ENCODE measurements at places on chromosomes 3 and 15.
A peak's percentile ranks its signal among the peaks of the same experiment; 100 is the strongest.

- peak overlapping the region; percentile 87 for H3K27ac ChIP-seq
- H3K36me3 ChIP-seq, result no peaks in the 10 kb centered on the region
- DNase-seq, result no peak
- no peaks in the 10 kb centered on the region for H3K4me1 ChIP-seq
Measured at GRCh38 chr15:63998489-63998888, 47.8 kb downstream of the DAPK2 start.

- H3K4me3 ChIP-seq, result peak overlapping the region; percentile 67
- DNase-seq, result no peak
- peak overlapping the region; percentile 83 for H3K27ac ChIP-seq
- no peaks in the 10 kb centered on the region for H3K27me3 ChIP-seq
- peaks cover 5% of the 10 kb centered on the region for H3K36me3 ChIP-seq
Measured at GRCh38 chr3:10247679-10248183, 528 bp upstream of the TATDN2 start.

GRCh38 chr3:106610362-106610959 lies 741.6 kb upstream of the CBLB start:
- no peaks in the 10 kb centered on the region for H3K36me3 ChIP-seq
- H3K27me3 ChIP-seq, result no peaks in the 10 kb centered on the region
- no peak overlapping the region for H3K4me3 ChIP-seq
- H3K4me1 ChIP-seq, result no peaks in the 10 kb centered on the region

DNA sequence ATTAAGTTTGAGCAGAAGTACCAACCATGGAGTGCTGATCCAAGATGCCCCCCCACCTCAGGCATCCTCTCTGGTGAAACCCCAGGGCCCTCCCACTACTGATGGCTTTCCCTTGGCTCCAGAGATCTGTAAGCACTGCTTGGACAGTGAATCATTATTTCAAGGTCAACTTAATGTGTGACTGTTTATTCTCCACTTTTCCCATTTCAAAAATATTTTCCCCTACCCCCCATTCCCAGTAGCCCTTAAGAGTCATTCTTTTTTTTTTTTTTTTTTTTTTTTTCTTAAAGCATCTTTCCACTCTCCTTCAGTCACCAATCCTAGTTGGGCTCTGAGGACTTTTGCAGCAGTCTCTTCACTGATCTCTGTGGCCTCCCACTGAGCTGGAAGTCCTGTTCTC lies 82.6 kb downstream of the PCCB start:
- no peak for DNase-seq
- H3K4me3 ChIP-seq, result no peak overlapping the region
- no peak overlapping the region for H3K27ac ChIP-seq
- peaks cover 49% of the 10 kb centered on the region for H3K36me3 ChIP-seq
- H3K4me1 ChIP-seq, result no peaks in the 10 kb centered on the region
- H3K27me3 ChIP-seq, result no peaks in the 10 kb centered on the region

DNA sequence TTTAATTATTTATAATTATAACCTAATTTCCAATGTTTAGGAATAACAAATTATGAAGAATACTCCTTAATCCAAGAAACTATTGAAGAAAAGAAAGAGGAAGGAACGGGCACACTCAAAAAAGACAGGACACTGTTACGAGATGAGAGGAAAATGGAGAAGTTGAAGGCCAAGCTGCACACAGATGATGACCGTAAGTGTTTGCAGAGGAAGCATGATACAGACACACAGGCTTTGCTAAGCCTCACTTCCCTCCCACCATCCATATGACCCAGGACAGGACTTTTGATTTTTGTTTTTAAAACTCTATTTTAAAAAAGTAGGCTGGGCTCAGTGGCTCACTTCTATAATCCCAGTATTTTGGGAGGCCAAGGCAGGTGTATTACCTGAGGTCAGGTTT lies 389.4 kb upstream of the TPM1 start:
- no peaks in the 10 kb centered on the region for H3K4me1 ChIP-seq
- peaks cover 21% of the 10 kb centered on the region for H3K36me3 ChIP-seq
- DNase-seq, result no peak
- no peak overlapping the region for H3K4me3 ChIP-seq
- H3K27me3 ChIP-seq, result no peaks in the 10 kb centered on the region

DNA sequence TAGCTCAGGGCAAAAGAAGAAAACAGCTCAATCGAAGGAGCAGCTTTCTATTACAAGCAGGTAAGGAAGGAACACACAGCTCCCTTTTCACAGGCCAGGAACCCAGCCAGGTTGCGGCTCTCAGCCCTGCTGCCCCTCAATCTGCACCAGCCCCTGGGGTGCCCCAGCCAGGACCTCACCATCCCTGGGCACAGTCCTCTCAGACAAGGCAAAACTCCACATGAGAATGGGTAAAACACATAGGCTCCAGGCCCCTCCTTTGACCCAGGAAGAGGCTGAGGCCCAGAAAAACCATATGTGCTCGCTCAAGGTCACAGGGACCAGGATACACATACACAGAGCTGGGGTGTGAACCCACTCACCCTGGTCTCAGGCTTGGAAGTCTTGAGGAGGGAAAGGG lies 178.7 kb upstream of the TLE3 start:
- H3K27me3 ChIP-seq, result no peaks in the 10 kb centered on the region
- H3K4me1 ChIP-seq, result no peaks in the 10 kb centered on the region
- H3K4me3 ChIP-seq, result no peak overlapping the region
- no peaks in the 10 kb centered on the region for H3K36me3 ChIP-seq
- no peak for DNase-seq

DNA sequence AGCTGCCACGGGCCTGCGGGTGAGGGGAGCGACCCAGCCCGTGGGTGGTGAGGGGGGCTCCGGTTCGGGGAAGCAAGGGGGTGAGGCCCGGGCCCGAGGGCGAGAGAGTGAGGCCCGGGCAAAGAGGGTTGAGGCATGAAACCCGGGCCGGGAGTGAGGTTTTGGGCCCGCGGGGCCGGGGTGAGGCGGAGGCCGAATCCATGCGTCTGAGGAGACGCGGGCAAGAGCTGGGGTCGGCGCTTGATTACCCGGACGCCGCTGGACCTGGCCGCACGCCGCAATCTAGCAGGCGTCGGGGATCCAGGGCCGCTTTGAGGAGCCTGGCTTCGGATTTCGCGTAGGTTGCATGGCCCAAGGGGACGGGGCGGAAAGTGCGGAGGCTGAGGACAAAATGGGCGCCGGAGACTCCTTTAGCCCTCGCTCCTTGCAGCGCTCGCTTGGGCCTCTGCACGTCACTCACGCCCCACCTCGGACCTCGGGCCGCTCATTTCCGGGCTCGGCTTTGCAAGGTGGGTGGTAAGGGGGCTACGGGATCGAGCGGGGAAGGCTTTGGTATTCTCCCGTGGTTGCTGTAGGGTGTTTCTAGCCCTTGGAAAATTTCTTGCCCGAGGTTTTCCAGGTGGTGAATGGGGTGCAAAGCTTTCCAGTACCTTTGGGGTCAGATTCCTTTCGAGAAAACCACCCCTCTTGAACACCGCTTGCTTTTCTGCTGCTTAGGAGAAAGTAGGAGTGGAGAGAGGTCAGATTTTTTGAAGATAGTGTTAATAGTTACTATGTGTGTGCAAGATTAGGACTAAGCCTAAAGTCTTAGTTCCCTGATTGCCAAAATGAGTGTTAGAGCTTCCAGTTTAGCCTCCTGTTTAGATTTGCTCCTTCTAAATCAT lies 827 bp downstream of the SLC25A36 start:
- H3K27ac ChIP-seq, result peak overlapping the region; percentile 99
- peaks cover 41% of the 10 kb centered on the region for H3K4me1 ChIP-seq
- DNase-seq, result peak; percentile 61
- no peaks in the 10 kb centered on the region for H3K27me3 ChIP-seq

DNA sequence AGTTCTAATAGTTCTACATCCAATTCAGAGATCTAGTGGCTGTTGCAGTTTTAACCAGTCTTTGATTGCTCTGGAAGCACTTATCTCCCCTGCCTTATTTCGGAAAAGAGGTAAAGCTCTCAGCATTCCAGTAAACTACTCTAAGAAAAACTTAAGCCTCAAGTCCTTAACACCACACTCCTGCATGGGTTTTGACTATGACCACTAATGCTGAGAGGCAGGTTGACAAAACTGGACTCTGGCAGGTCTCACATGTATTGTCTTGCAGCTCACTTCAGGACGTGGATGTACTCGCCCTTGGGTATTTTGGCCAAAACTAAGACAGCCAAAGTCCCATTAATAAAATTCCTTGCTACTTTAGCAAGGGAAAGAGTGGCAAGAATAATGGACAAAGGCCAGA lies 405.9 kb upstream of the GRM7 start:
- H3K36me3 ChIP-seq, result no peaks in the 10 kb centered on the region
- H3K4me1 ChIP-seq, result no peaks in the 10 kb centered on the region
- no peak for DNase-seq
- H3K4me3 ChIP-seq, result no peak overlapping the region
- H3K27ac ChIP-seq, result no peak overlapping the region
- no peaks in the 10 kb centered on the region for H3K27me3 ChIP-seq

DNA sequence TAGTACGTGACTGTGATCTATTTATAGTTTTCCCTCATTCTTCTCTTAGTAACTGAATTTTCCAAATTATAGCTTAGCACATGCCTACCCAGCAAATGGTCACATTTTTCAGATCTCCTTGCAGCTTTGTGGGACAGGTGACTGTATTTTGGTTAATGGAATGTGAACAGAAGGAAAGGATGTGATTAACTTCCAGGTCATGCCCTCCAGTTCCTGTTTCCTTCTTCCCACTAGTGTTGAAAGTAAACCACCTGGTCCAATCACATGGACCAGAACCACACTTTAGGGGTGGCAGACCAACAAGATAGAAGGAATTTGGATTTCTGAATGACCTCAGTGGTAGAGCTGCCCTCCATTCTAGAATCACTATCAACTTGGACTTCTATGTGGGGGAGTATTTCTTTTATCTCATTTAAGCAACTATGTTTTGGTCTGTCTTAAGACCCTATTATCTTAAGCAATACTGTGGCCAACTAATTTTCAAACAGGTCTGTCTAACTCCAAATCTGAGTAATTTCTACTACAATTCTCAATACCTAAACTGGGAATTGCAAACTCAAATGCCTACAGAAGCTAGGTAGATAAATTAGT lies 76.0 kb upstream of the TSC22D2 start:
- no peaks in the 10 kb centered on the region for H3K36me3 ChIP-seq
- H3K4me3 ChIP-seq, result no peak overlapping the region
- no peaks in the 10 kb centered on the region for H3K4me1 ChIP-seq
- no peak overlapping the region for H3K27ac ChIP-seq
- no peaks in the 10 kb centered on the region for H3K27me3 ChIP-seq
- DNase-seq, result no peak

GRCh38 chr3:156425651-156426050 lies 129.3 kb downstream of the SSR3 start:
- DNase-seq, result no peak
- no peak overlapping the region for H3K4me3 ChIP-seq
- no peak overlapping the region for H3K27ac ChIP-seq
- H3K36me3 ChIP-seq, result no peaks in the 10 kb centered on the region
- H3K27me3 ChIP-seq, result no peaks in the 10 kb centered on the region

GRCh38 chr3:114718071-114718897 lies 424.5 kb downstream of the TIGIT start:
- H3K36me3 ChIP-seq, result no peaks in the 10 kb centered on the region
- DNase-seq, result no peak
- no peaks in the 10 kb centered on the region for H3K27me3 ChIP-seq
- H3K4me3 ChIP-seq, result no peak overlapping the region
- H3K27ac ChIP-seq, result peak overlapping the region; percentile 5
- no peaks in the 10 kb centered on the region for H3K4me1 ChIP-seq

DNA sequence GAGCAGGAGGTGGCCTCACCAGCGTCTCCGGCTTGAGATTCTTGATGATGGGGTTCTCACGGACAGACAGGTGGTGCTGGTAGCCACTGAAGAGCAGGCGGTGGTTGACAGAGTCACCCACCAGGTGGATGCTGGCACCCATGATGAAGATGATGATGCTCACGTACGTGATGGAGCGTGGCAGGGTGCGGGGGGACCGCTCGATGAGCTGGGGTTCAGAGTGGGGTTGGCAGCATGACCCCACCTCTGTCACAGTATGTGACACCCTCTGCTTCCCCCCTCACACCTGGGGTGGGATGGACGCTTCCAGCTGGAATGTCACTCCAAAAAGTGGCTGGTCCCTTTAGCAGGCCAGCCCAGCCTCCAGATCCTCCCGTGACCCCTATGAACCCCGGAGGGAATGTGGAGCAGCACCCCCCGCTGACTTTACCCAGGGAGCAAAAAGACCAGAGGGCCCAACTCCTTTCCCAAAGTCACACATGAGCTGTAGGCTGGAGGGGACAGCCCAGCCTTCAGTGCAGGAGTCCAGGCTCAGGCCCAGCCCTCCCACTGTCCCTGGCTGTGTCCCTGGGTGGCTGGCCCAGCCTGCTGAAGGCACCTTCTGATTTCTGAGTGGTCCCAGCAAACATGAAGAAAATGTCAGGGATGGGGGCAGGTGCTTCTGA lies 6.7 kb upstream of the CALML4 start:
- no peaks in the 10 kb centered on the region for H3K36me3 ChIP-seq
- H3K27ac ChIP-seq, result no peak overlapping the region
- H3K4me3 ChIP-seq, result no peak overlapping the region
- DNase-seq, result no peak
- H3K4me1 ChIP-seq, result no peaks in the 10 kb centered on the region
- no peaks in the 10 kb centered on the region for H3K27me3 ChIP-seq

DNA sequence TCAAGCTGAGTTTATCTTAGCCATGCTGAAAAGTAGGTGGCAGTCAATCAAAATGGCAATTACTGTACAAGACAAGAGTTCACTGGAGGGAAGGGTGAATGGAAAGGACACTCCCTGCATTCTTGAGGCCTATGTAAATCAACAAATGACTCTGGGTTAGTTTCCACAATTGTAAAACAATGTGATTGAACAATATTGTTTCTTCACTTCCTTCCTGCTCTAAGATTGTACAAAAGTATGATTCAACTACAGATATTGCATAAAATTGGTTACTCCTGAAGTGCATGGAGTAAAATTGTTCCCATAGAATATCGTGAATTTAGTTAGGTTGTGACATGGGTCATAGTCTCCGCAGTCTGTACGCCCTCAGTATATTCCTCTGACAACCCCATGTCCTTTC lies 277.6 kb downstream of the LPP start:
- DNase-seq, result no peak
- no peaks in the 10 kb centered on the region for H3K36me3 ChIP-seq
- H3K4me3 ChIP-seq, result no peak overlapping the region

DNA sequence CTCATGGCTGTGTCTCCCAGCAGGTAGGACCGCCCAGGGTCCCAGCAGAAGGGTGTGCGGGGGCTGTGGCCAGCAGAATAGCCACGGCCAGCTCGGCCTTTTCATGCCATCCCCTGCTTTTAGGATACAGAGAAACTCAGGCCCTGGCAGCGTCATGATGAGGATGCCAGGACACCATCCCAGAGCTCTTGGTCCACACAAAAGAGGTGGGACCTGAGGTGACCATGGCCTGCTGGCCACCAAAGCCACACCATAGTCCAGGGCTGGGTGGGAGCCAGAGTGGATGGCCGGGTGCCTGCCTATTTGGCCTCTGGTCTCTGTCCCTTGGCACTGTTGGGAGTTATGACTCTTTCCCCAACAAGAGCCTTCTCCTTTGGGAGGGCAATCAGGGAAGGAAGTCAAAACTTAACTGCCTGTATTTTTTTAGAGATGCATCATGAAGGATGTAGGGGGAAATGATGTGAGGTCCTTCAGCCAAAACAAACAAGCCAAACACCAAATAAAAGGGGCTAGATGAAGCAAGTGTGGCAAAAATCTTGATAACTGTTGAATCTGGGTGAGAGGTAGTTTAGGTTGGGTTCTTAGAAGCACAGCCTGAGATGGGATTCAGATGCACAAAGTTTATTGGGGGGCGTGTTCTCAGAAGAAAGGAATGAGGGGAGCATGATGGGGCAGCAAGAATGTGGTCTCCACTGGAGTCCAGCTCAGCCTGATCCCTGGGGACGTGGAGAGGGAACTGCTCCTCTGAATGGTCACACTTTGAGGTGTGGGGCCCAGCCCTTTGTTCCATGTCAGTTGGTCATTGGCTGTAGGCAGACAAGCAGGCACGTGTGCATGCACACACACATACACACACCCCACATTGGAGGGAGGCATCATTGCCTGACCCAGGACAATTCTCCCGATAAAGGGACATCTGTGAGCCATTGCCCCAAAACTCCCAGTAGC lies 33.2 kb downstream of the SMAD6 start:
- H3K27ac ChIP-seq, result peak overlapping the region; percentile 72
- no peaks in the 10 kb centered on the region for H3K27me3 ChIP-seq
- no peak for DNase-seq
- no peak overlapping the region for H3K4me3 ChIP-seq
- no peaks in the 10 kb centered on the region for H3K4me1 ChIP-seq
